Myocyte (in vitro differentiated cells): ENCODE measurements at places on chromosomes 7 and 10. TPM values are rescaled to one million over a fixed set of nuclear protein-coding genes. Genes with fewer than 3 reads are reported as not detected.
A peak's percentile ranks its signal among the peaks of the same experiment; 100 is the strongest.

NPC1L1 gene
- total RNA-seq: not detected in 2 replicates

TRIM74 gene
- not detected in 2 replicates for total RNA-seq

MRLN gene
- total RNA-seq: 227 and 432 TPM in 2 replicates

GPR37 gene
- total RNA-seq: 0.42 and 0.62 TPM in 2 replicates

DNA sequence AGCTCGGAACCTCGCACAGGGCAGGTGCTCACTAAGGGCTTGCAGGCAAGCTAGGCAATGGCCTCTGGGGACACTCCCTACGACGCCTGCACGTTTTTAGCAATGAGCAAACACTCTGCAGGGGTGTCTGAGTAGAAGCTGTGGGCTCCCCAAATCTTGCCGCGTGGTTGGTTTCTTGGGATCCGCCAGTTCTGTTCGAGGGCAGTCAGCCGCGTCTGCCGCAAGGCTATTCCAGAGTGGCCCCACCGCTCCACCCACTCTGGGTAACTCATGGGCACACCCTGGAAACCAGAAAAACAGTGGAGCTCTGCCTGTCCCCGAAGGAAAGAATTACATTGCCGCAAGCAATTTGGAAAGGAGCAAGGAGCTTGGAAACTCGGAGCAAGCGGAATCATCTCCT is 189.3 kb upstream of the LYZL2 start:
- peak; percentile 76 for DNase-seq

DNA sequence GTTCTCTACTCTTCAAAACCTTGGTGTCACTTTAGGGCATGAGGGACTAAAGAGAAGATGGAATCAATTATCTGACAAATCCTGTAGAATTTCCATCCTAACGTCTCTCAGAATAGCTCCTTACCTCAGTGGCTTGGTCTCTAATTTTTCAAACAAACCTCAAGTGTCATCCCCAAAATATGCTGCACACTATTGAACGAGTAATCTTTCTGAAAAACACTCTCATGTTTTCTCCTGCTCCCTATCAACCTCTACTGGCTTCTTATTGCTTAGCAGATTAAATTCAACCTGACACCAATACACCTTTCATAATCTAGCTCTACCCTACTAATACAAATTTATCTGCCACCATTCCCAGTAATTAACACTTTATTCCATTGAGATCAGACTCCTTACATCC is 8.5 kb downstream of the CNOT4 start:
- DNase-seq: no peak

GRCh38 chr10:72219235-72219814 is 3.2 kb upstream of the ASCC1 start:
- DNase-seq: no peak

DNA sequence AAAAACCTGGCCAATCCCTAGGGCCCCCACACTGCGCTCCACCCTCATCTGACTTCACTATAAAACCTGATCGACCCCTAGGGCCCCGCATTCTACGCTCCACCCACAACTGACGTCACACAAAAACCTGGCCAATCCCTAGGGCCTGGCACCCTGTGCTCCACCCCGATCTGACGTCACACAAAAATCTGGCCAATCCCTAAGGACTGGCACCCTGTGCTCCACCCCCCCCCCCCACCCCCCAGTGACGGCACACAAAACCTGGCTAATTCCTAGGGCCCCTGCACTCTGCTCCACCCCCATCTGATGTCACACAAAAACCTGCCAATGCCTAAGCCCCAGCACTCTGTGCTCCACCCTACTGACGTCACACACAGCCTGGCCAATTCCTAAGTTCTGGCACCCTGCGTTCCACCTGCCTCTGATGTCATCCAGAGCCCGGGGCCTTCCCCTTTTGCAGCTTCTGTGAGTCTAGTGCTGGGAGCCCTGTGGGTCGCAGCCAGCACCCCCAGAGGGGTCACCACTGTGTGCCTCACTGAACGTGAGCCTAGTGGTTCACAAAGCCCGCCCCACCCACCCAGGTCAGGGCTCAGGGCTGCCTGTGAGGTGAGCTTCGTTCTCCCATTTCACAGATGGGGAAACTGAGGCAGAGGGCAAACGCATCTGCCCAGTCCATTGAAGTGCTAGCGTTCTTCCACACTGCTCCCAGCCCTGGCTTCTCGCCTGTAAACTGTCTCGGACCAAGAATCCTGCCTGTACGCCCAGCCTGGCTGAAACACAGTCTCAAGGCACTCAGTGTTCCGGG is 40.6 kb downstream of the MICALL2 start:
- DNase-seq: no peak

- no peak for DNase-seq
These were observed 10.3 kb downstream of the EPHB6 start for GRCh38 chr7:142864980-142865747.

GRCh38 chr7:92678291-92678920 is 88.2 kb upstream of the FAM133B start:
- no peak for DNase-seq

DNA sequence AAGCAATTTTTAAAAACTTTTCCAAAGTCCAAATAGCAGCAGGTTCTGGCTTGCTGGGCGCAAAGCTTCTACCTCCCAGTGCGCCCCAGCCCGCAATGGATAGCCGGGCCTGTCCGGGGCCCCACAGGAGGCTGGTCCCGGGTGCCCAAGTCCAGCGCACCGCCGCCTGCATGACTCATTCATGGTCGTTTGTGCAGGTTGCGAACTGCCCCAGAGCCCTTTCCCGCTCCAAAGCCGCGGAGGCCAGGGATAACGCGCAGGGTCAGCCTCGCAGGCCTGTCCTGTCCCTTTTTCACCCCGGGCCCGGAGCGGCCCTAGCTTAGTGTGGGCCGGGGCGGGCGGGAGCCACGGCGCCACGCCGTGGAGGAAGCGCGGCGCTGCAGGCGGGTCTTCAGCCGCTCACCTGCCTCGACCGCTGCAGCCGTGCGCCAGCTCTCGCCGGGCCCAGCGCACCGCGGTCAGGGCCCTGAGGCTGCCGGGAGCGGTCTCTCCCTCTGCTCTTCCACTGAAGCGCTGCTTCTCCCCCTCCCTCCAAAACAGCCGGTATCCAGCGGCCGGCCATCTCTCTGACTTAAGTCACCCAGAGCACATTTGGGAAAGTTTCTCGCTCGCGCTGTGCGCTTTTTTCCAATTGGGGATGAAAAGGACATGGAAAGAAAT is 1.7 kb upstream of the EGR2 start:
- peak; percentile 82 for DNase-seq

GRCh38 chr7:92747041-92747835 is 89.1 kb downstream of the CDK6 start:
- DNase-seq: no peak

GRCh38 chr10:123212640-123213039 is 58.4 kb downstream of the BUB3 start:
- no peak for DNase-seq

DNA sequence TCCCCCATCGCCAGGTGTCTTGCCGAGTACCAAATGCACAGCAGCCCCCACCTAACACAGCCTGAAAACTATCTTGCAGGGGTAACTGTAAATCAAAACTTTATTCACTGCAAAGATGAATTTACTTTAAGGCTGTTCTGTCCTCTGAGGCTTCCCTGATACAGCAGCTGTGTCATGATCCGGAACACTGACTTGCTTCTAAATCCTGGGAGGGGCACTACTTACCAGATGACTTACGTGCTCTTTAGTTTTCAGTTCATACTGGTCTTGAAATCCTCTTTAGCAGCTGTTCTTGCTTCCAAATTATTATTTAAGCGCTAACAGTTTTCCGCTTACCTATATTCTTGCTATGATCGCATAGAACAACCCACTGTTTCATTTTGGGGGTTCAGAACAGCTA is 4.9 kb downstream of the DYNC1I1 start:
- DNase-seq: peak; percentile 25

DNA sequence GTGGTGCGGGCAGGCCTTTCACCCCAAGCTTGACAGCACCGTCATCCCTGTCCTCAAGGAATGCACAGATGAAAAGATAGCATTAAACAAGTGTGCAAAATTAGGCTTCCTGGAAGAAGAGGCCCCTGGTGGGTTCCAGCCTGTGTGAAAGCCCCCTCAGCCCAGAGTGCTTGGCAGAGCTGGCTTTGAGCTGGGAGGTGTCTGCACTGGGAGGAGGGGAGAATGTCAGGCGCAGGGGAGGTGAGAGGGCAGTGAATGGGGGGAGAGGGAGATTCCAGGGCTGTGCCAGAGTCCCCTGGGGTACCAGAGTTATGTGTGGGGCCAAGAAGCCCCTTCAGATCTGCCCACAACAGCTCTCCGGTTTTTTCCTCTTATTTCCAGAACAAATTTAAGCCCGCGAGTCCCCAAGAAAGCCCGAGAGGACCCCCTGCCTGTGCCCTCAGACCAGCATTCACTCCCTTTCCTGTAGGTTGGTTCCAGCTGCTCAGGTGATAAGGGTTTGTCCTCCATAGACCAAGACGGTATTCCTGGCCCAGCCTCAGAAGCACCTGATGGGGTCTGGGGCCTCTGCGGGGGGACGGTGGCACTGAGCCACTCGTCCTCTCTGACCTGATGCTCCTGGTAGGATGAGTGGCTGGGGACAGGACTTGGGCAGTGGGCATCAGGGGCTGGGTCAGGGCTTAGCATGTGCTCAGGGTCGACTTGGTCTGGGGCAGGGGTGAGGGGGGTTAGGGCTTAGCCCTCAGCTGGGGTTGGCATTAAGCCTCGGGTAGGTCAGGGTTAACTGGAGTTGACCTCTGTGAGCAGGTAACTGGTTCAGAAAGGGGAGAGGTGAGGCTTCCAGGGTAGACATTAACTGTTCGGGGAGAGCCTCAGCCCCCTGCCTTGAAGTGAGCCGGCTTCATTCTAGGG is 43.4 kb downstream of the ADCYAP1R1 start:
- DNase-seq: no peak

DNA sequence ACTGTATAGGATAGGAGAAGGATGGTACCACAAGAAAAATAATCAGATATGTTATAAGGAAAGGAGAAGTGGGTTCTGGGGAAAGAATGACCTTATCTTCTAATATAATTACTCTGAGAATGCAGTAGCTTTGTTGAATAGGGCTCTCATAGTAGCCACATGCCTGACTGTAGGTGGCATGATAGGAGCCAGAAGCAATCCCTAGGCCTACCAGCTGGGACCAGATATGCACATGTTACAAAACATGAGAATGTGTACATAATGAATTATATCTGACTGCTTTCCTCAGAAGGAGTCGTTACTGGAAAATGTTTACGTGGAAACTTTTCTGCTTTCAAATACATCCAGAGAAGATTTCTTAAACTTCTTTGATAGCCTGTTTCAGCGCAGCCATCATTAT is 53.2 kb upstream of the FAM3C start:
- DNase-seq: peak; percentile 19

DNA sequence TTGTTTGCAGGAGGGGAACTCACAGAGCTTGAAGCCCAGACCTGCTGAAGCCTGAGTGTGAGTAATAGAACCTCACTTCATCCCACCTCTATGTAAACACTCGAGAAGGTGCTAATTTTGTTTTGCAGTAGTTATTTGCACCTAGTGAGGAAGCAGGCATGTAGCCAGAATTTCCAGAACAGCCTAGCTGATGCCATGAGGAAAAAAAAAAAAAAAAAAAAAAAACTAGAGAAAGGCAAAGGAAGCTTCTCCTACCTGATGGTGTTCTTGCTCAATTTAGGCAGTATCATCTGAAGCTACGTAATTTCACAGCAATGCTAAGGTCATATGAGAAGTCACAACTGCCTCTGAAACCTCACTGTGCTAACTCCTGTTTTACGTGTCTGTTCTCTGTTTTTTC is 13.6 kb upstream of the GPR37 start:
- DNase-seq: no peak

DNA sequence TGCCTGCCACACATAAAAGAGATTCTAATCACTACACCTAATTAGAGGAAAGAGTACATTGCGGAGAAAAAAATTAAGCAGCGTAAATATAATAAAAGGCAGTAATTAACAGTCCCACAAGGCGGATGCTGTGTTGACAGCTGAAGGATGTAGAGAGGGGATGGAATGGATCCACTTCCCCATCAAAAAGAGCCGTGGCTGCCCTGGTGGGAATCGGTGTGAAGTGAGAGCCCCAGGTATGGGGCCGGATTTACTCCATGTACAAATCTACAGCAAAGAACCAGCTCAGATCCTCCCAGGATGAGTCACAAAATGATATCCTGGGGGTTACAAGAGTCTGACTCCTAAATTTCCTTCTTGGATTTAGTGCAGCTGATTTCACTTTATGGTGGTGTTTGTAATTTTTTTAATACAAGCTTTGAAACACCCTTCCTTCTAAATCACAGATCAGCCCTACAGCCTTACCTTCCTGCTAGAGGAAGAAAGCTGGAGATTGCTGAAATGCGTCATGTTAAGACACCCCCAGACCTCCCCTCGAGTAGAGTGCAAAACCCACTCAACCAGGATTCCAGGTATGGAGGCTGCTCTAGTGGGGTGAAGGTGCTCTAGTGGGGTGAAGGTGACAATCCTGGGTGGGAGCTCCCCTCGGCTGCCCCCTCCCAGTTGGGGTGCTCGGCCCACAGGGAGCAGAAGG is 398.4 kb downstream of the PLXNA4 start:
- no peak for DNase-seq

DNA sequence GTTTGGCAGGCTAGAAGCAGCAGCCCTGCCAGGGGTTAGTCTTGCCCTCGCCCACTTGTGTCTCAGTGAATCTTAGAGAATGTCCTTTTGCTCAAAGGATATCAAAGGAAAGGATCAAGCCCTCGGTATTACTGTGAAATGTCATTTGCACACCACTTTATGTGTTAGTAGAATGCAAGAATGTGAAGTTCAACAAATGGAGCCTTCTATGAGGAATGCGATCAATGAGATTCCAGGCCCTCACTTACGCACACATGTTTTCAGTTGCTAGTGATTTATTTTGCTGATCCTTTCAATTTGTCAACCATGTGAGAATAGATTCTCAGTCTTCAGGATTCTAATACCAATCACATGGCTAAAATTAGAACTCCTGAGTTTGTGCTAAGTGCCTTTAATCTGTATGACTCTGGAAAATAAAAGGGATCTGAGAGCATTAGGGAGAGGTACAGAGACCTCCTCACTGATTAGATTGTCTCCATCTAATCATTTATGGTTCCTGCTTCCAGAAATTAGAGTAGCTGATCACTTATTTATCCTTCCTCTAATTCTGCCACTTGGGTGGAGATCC is 123.0 kb upstream of the SP4 start:
- no peak for DNase-seq

GRCh38 chr7:137297551-137298463 is 45.7 kb downstream of the PTN start:
- DNase-seq: no peak

DNA sequence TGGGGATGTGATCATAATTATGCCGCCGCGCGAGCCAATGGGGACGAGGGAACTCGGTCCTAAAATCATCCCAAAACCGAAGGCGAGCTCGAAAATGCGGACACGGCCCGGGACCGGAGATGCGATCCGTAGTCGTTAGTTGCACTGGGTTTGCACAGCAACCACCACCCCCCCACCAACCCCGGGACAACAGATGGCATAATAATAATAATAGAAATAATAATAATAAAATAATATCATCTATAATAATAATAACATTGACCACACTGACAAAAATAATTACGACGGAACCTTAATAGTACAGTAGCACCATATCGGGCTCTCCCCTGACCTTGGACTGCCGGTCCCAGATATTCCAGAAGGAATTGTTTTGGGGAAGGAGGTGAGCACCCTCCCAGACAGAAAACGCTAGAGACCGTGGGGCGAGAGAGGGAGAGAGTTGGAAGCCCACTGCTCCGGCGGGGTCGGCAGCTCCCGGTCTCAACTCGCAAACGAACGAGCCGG is 1.1 kb upstream of the EMX2 start:
- no peak for DNase-seq
